ENCODE measurements at places on chromosomes 4 and X. TPM values are rescaled to one million over a fixed set of nuclear protein-coding genes. Genes with fewer than 3 reads are reported as not detected.

- H3K4me1 ChIP-seq: peaks cover 13% of the 10 kb centered on the region
- DNase-seq: peak; percentile 46
- no peaks in the 10 kb centered on the region for H3K27me3 ChIP-seq
- no peaks in the 10 kb centered on the region for H3K36me3 ChIP-seq
- H3K4me3 ChIP-seq: no peak overlapping the region
- peak overlapping the region; percentile 52 for H3K27ac ChIP-seq
Observed at GRCh38 chrX:153765138-153766079, 1.4 kb downstream of the PLXNB3 start.

The ANK2 gene
- 4.2 TPM for total RNA-seq

The ZNF711 gene
- 0.98 TPM for total RNA-seq

DNA sequence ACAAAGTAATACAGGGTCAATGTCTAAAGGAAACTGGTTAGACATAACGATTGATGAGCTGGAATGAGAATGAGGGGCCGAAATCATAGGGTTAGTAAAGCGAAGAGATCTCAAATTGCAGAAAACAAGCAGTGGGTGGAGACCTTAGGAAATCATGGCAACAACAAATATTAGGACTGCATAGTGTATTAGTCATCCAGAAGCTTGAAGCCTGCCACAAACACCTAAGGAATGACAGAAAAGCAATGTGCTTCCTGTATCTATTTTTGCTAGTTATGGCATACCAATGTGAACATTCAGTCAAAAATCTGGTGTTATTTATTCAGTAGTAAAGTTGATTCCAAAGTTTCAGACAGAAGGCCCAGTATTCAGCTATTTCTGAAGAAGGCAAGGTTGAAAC lies 410.9 kb upstream of the CT83 start:
- no peaks in the 10 kb centered on the region for H3K36me3 ChIP-seq
- no peaks in the 10 kb centered on the region for H3K4me1 ChIP-seq
- no peak overlapping the region for H3K4me3 ChIP-seq
- DNase-seq: no peak
- H3K27ac ChIP-seq: no peak overlapping the region

- H3K4me3 ChIP-seq: no peak overlapping the region
- no peak overlapping the region for H3K27ac ChIP-seq
- no peaks in the 10 kb centered on the region for H3K4me1 ChIP-seq
Observed at GRCh38 chr4:177322881-177323280, 13.2 kb downstream of the NEIL3 start.

GRCh38 chr4:24630937-24631336 lies 46.6 kb upstream of the DHX15 start:
- H3K27me3 ChIP-seq: no peaks in the 10 kb centered on the region
- H3K4me3 ChIP-seq: no peak overlapping the region
- no peaks in the 10 kb centered on the region for H3K4me1 ChIP-seq
- H3K27ac ChIP-seq: no peak overlapping the region
- no peaks in the 10 kb centered on the region for H3K36me3 ChIP-seq

The EDA2R gene
- total RNA-seq: not detected

Measured in upper lobe of left lung (tissue), 6 donors.